ENCODE measurements at places on chromosomes 5 and 9. TPM values are rescaled to one million over a fixed set of nuclear protein-coding genes. Genes with fewer than 3 reads are reported as not detected.
A peak's percentile ranks its signal among the peaks of the same experiment; 100 is the strongest.

CNTFR gene
- polyA plus RNA-seq: 64.4 TPM

TAF1L gene
- not detected for polyA plus RNA-seq

EPB41L4A gene
- 1.6 TPM for polyA plus RNA-seq

DNA sequence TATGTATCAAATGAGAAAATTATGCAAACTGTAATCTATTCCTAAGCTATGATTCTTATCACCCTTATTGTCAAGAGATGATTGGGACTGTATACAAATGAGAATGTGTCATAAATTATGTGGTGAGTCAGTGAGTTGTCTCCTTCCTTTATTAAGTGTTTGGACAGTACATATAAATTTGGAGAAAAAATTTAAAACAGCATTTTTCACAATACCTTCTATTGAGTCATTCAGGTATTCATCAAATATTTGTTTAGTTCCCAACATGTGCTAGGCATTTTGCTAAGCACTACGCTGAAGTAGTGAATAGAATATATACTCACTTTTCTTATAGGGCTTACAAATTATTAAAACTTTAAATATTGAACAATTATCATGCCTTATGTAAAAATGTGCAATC is 36.3 kb upstream of the PTPRD start:
- no peak for DNase-seq

DNA sequence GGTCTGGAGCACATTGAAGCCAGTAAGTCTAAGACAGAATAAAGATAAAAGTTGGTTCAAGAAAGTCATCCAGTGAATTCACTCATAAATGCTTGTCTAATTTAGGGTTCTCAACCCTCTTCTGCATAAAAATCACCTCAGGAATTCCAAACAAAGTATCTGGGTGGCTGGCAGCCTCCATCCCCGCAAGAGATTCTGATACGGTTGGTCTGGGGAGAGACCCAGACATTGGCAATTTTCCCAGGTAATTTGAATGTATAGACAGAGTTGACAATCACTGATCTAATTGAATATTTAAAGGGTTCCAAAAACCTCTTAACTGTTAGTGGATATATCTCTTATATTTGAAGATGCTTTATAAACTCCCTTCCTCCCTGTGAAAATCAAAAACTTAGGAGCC is 14.9 kb downstream of the ADAMTSL1 start:
- DNase-seq: no peak

DNA sequence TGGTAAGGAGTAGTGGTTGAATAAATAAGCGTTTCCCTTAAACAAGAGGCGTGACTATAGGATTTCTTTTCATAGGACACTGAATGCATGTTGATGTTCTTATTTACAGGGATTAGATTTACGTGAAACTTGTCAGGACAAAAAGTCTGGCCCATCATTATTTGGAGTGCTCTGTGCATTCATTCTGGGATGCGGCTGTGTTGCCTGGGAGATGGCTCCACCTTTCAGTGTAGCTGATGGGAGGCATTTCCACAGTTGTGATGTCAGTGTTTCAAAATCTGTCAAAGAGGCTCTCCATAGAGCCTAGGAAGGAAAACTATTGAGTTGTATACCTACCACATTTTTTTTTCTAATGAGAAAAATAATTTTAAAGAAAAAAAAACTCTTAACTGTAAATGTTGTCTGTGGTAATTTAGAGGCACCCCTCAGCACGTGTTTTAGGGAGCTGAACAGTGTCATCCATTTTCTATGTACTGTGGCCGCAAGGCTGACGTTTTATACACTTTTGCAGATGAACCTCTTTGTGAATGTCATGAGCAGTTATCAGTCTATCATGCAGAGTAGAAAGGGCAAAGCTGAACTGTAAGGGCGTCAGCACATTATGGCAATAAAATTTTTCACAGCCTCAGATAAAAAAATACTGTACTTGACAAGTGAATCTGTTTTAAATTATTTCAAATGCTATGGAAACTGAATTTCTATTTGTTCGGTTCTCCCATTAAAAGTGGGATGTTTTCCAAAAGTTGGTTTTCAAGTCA is 202.7 kb downstream of the PBX3 start:
- no peak for DNase-seq

DNA sequence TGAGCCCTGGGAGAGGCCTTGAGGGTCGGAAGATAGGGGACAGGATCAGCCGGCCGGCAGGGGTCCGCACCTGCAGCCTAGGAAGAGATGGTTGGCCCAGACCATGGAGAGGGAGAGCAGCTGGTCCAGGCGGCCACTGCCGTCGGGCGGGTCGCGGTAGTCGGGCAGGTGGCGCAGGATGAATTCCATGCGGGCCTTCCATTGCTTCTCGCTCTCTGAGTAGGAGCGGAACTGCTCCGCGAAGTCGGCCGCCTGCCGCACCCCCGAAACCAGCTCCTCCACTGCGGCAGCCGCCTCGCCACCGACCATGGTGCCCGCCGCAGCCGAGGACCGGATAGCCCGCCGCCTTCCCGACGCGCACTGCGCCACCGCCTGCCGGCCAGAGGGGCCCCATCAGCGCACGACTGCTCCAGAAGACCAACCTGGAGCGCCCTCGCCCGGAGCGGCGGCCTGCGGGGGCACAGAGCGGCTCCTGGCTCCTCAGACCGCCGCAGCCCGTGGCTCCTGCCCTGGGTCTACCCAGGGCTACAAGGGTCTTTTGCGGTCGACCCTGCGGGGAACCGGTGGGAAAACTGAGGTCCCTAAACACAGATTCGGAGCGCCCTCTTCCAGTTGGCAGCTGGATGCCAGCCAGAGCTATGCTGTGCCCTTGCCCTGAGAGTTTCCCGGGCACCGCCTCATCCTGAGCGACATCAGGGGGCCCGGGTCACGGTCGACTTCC is at the start of gene CDKN2AIPNL:
CDKN2AIPNL (minus strand) TSS at position 336 of the 721 bp plus-strand sequence; CDS start at position 309, 27 bp downstream.
- DNase-seq: peak; percentile 95

DNA sequence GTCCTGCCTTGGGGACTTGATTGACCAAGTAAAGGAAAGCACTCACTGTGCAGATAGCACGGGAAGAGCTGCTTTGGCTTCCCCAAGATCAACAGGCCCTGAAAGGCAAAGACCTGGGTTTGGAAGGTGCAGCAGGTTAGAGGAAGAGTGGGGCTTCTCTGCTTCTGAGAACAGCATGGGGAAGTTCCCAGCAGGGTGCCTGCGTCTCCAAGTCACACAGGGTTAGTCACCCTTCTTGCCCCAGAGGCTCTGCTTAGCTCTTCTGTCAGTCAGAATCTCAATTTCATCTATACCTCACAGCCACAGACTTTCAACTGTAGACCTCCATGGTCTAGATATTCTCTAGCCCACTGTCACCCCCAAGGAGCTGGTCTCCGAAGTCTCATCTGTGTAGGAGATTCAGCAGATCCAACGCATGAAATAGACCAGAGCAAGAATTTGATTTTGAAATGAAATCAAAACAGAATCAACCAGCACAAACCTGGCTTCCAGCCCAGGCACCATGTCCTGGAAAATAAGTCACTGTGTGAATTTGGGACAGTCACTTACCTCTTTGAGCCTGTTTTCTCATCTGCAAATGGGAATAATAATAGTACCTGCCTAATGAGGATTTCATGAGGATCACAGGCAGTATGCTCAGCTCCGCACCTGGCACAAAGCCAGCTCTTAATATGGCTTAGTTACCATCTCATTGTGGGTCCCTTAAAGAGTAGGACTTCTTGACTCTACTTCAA is 64.0 kb downstream of the SFXN1 start:
- DNase-seq: no peak

All from psoas muscle (tissue), 8 donors.